ENCODE measurements at places on chromosomes 5 and 9.

DNA sequence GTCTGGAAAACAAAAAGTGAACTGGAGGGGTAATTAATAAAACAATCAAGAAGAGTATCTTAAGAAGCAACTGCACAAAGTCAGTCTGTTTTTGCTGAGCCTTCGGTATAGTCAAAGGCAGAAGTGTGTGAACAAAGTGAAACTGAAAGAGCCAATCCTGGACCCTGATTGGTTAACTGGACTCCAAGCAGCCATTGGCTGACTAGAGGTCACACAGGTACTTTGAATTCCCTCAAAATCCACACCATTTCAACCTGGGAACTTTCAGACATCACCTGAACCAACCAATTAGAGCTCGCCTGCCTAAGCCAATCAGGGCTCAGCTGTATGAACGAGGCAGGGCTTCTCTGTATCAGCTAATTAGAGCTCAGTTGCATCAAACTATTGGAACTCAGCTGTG lies 286.7 kb downstream of the TLE4 start:
- DNase-seq = no peak

GRCh38 chr9:129649726-129650679 lies 8.1 kb upstream of the ASB6 start:
- no peak for DNase-seq

- DNase-seq = no peak
Measured at GRCh38 chr5:153641183-153641688, 150.8 kb downstream of the GRIA1 start.

DNA sequence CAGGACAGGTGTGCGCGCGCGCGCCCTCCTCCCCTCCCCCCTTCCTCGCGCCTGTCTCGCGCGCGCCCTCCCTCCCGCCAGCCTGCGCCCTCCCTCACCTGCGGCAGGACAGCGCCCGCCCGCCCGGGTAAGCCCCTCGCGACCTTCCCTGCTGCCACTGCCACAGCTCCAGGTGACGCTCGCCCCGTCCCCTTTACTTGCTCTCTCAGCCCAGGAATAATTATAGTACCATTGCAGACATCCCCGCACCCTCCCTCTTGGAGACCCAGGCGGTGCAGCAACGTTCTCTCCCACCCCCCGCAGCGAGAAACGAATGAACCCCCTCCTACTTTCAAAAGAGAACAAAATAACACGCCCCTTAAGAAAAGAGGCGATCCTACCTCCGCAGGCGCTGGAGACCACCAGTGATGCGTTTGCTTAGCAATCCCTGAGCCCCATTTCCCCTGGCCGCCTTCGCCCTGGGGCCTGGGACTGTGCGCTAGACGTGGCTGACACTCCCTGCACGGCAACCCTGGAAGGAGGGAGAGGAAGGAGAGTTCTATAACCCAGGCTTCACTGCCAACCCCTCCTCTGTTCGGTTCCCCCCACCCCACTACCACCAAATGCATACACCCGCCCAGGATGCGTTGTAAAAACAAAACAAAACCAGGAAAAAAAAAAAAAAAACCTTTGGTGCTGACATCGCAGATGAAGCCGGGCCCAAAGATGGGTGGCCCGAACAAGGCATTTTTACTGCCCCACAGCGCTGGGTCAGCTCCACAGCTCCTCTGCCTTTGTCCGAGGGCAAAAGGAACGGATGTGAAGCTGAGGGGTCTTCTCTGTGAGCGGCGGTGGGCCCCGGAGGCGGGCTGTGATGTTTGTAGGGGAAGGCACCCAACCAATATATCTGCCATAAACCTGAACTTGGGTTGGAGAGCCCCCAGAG lies 5.6 kb upstream of the PURA start:
- no peak for DNase-seq

- DNase-seq = no peak
Measured at GRCh38 chr5:909086-909485, 16.4 kb downstream of the TRIP13 start.

- DNase-seq = no peak
Measured at GRCh38 chr5:180100621-180101450, 29.3 kb upstream of the RNF130 start.

- DNase-seq = no peak
Measured at GRCh38 chr9:87594194-87594593, 96.5 kb downstream of the DAPK1 start.

GRCh38 chr5:16082053-16082452 lies 97.5 kb downstream of the MARCHF11 start:
- no peak for DNase-seq

- no peak for DNase-seq
Measured at GRCh38 chr5:137651022-137651421, 84.9 kb downstream of the KLHL3 start.

GRCh38 chr5:133370904-133371303 lies 241.4 kb downstream of the FSTL4 start:
- no peak for DNase-seq

DNA sequence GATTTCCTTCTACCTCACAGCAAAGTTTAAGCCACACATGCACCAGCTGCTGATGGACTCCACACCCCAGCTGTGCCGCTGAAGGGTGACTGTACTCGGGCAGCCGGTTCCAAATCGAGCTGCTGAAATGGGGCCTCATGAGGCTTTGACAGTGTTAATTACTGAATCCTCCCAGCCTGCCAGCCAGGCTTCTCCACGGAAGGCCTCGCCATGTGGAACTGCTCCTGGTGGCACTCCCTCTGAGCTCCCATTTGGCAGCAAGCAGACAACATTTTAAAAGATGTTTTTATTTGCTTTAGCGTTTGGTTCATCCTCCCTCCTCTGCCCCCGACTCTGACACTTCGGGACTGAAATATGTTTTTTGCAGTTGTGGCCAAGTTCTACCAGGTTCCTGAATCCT lies 479.4 kb upstream of the MPDZ start:
- DNase-seq = no peak

DNA sequence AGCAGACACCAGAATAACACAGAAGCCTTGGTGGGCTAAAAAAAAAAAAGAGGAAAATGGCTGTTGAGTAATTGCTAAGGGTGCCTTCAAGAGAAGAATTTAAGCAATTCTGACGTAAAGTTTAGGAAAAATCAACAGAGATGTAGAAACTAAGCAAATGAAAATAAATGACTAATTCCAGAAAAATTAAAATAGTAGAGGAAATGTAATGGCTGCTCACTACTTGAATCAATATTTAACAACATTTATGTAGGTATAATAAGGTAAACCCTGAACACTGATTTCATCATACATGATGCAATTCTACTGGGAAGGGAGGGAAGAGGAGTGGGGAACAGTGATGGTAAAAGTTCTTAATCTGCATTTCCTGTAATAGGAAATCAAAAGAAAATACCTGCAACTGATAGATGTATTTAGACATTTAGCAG lies 41.4 kb downstream of the PUM3 start:
- DNase-seq = no peak

DNA sequence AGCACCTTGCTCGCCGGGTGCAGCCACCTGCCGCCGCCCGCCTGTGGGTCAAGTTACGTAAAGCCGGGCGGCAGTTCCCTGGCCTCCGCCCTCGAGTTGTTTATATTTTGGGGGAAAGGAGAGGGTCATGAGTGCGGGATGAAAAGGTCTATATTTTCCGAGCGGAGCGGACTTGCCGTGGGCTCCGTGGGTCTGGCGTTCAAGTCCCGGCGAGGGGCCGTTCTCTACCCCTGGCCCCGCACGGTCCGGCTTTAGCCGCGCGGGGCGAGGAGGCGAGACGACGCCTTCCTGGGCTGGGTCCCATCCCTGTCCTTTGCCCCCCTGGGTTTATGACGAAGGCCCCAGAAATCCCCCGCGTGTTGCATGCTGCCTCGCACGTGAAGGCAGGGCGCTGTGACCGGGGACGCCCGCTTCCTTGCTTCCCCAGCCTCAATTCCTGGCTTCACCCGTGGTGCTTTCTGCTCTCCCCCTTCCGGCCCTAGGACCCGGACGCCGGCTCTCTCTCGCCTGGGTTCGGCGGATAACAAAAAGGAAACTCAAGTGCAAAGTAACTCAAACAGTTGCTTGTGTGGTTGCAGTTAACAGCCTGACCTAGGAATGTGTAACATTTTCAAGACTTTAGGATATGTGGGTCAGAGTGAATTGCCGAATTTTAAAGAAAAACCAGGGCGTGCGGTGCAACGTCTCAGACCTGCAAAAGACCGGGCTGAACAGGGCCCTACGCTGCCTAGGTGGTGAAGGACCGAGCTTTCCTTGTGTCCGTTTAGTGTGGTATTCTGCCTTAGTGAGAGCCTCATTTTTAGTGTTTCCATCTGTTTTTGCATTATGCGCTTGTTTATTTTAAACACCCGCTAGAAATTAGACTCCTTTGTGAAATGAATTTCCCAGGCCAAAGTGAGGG lies 810 bp downstream of the VPS13A start:
- DNase-seq = peak; percentile 15

DNA sequence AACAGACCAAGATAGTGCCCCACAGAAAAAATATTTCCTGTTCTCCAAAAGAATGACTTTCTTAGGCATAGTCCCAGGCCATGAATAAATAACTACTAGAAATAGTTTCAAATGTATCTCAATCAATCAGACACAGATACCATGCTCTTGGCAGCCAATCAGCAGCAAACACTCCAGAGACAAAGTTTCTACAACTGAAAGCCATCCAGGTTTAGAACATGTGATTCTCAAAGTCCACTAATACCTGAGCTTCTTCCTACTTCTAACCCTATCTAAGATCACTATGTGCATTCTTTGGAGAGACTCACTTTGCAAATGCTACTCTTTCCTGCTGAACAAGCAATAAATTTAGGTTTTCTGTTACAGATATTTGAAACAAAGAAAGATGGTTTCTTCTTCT lies 425.8 kb upstream of the GRIN3A start:
- DNase-seq = no peak

- no peak for DNase-seq
Measured at GRCh38 chr5:108649646-108650045, 98.1 kb upstream of the FER start.

DNA sequence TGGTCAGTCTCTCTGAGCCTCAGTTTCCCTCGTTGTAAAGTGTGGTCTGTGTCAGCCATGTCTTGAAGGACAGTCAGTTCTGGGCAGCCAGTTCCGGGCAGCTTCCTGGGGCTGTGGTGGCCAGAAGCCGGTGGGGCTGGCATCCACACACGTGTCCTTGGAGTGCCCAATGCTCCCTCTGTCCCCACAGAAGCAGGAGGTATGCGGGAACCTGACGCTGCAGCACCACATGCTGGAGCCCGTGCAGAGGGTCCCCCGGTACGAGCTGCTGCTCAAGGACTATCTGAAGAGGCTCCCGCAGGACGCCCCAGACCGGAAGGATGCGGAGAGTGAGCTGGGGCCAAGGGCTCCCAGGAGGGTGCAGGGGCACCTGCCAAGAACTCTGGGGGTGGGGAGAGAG lies 48.4 kb upstream of the SUSD3 start:
- no peak for DNase-seq

DNA sequence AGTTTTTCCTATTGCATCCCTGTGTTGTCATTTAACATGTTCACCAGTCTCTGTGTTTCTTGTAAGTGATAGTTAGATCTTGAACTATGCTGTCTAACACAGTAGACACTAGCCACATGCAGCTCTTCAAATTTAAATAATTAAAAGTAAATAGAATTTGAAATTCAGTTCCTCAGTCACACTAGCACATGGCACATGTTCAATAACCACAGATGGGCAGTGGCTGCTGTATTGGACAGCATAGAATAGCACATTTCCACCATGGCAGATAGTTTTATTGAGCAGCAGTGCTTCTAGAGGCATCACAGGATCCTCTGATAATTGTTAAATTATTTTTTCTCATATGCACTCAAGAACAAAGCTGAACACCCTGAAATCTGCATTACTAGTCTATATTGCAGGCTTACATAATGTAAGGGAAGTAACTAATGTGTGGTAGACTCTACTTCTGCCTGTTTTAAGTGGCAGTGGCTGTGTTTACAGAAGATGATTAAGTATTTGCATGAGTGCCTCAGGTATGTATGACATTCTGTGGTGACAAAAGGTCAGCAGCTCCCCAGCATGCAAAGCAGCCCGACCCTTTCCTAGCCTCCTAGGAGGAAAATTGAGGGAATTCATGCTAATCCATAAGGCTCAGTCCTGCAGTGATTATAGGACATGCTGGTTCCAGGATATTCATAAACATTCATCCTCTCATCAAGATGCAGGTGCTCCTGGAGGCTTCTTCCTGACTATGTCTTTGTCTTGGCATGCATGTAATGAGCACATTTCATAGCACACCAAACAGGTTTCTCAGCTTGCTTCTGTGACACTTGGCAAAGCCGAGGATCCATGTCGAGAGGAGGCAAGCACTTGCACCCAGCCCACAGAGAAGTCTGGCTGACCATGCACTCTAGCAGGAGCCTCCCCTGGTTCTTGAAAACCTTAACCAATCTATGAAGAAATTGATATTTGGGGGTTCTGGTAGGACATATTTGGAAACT lies 45.5 kb downstream of the SH3RF2 start:
- DNase-seq = no peak

- DNase-seq = no peak
Measured at GRCh38 chr5:98308960-98309359, 464.5 kb upstream of the RGMB start.

GRCh38 chr9:119701651-119702050 lies 332.4 kb upstream of the BRINP1 start:
- no peak for DNase-seq

DNA sequence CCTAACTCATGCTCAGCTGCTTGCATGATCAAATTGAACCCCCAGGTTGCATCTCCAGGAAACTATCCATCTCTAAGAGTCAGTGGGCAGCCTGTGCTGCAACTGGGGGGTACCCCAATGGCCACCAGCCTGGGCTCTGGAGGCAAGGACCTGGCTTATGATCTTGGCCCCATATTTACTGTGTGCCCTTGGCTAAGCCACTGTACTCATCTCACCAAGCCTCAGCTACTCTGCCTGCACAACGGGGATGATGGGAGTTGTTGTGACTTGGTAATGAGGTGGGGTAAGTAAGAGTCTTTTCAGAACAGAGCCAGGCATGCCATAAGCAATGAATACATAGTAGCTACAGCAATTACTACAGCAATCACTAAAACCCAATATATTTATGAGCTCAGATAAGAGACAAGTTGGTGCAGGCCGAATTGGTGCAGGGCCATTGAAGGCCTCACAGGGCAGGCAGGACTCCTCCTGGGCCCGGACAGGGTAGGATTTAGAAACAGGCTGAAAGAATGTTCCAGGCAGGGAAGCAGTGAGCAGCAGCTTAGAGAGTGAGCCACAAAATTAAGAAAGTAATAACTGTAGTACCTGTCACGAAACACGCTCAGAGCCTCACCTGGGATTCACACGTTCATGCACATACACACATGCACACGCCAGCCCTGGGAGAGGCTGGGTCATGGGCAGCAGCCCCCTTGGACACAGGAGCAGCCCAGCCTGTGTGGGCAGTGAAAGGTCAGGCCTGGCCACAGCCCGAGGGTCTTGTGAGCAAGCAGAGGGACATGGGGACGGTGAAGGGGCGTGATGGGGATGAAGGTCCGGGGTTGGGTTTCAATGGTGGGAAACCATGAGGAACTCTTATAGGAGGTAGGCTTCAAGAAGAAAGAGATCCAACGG lies 74.1 kb downstream of the PAX5 start:
- DNase-seq = no peak

- no peak for DNase-seq
Measured at GRCh38 chr5:164577742-164578141, 1072.3 kb downstream of the MAT2B start.

DNA sequence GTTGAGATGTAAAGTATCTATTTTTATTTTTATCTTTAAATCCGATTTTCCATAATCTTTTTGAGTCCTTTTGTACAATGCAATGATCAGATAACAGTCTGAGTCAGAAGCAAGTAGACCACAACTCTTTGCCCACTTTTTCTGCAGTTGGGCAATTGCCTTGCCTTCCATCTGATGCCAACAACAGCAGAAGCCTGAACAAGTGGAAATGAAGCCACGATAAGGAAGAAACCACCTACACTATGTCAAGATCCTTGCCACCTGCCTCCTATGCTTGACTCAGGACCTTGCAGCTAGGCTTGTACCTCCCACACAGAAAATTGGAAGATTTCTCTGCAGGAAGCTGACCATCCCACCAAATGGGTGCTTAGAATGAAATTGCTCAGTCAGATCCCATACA lies 78.6 kb downstream of the ANXA1 start:
- DNase-seq = no peak

All from stimulated activated CD8-positive, alpha-beta memory T cell treated with anti-CD3 and anti-CD28 coated beads, Interleukin-4, amount 100 ng/mL, for 4 hours (primary cell).